ENCODE measurements at places on chromosomes 16 and 17. TPM values are rescaled to one million over a fixed set of nuclear protein-coding genes. Genes with fewer than 3 reads are reported as not detected.

The CACNG5 gene
- not detected for total RNA-seq

The CCNF gene
- 64.7 TPM for total RNA-seq

The PDXDC1 gene
- total RNA-seq = 32.4 TPM

The IL17C gene
- total RNA-seq = not detected

The NOB1 gene
- total RNA-seq = 42.5 TPM

The LRRC75A gene
- total RNA-seq = not detected

DNA sequence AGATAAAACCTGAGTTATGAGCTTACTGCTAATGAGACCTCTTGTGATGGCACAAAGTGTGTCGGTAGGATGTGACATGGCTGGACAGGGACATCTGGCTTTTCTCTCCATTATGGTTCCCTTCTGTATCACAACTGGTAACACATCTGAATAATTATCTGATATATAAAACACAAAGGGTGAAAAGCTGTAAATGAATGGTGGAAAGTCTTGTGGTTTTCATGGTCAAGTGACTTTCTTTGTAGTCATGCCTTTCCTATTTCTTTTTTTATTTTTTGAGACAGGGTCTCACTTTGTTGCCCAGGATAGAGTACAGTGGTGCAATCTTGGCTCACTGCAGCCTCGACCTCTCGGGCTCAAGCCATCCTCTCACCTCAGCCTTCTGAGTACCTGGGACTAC, 35.3 kb upstream of the ZFHX3 start:
- peak; percentile 36 for DNase-seq

GRCh38 chr16:23258919-23259237, 43.2 kb upstream of the SCNN1B start:
- DNase-seq = no peak

- no peak for DNase-seq
Measured at GRCh38 chr17:74618451-74618850, 5.1 kb downstream of the CD300E start.

DNA sequence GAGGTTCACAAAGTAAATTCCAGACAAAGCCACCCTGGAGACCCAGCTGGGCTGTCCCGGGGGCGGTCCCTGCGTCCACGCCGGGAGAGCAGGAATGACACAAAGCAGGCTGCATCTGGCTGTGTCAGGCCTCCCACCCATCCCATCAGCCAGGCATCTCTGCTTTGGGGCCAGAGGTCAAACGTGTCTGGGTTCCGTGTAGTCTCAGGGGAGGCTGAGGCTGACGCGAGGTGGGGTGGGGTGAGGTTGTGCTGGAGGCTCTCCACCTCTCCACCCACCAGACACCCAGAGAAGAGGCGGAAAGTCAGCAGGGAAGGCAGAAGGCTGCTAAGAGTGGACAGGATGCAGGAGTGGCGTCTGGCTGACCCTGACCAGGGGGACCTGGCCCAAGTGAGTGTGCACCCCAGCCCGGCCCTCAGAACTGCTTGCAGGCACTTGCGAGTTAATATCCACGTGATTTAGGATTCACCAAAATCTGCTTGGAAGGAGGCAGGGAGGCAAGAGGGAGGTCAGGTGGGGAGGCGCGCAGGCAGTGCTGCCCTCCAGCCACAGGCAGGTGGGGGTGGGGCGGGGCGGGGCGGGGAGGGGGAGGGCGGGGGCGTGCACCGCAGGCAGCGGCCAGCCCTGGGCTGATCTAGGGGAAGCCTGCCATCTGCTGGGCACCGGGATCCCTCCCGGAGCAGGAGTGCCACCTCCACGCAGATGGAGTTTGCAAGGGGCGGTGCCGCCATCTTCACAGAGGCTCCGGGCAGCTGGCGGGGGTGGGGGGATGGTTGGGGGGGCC, 44.3 kb downstream of the TBC1D16 start:
- peak; percentile 47 for DNase-seq

- no peak for DNase-seq
Measured at GRCh38 chr16:16780588-16780987, 401.6 kb downstream of the NPIPA7 start.

- DNase-seq = peak; percentile 78
Measured at GRCh38 chr16:21184834-21185233, 26.4 kb downstream of the LDAF1 start.

GRCh38 chr17:55416000-55416399, 5.6 kb downstream of the MMD start:
- DNase-seq = no peak

DNA sequence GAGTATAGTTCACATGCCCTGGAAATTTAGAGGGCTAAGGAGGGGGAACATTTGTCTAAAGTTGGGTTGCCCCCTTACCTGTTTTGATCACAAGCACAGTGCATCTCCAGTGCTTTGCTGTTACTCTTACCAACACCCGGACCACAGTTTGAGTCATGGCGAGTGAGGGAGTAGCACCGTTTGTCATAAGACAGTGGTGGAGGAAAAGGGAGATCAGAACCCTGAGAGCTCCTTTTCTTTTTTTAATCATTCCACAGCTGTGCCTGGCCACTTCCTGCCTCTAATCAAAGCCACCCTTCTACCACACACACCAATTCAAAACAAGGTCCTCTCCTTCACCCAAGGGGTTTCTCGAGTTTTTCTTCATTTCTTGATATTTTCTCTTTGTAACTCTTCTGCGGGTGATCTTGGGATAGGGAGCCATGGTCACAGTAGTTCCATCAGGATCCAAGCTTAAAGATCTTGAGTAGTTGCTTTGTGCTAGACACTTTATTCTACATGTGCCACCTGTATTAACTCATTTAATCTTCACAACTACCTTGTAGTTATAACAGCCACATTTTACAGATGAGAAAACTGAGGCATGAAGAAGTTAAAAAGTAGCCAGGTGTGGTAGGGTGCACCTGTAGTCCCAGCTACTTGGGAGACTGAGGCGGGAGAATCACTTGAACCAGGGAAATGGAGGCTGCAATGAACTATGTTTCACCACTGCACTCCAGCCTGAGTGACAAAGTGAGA, 5.0 kb upstream of the MYL4 start:
- peak; percentile 81 for DNase-seq

DNA sequence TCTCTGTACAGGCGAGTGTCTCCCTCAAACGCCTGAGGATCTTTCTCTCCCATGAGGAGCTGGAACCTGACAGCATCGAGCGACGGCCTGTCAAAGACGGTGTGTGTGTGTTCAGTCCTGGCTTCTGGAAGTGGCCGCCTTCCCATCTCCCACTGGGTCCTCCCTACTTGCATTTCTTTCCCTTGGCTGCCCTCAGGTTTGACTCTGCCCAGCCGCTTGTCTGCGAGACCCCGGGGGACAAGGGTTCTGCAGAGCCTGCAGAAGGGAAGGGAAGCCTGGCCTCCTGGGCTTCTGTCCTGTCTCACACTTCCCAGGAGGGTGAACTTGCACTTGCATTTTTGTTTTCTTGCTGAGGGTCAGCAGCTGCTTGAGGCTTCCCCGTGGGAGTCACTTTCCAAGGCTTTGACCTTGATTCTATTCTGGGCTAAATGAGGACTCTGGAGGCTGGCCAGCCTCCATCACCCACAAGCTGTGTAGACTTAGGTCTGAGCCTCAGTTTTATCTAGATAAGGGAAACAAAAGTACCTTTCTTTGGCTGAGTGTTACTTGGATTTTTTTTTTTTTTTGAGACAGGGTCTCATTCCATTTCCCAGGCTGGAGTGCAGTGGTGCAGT, 122.3 kb downstream of the ABCC1 start:
- DNase-seq = no peak

DNA sequence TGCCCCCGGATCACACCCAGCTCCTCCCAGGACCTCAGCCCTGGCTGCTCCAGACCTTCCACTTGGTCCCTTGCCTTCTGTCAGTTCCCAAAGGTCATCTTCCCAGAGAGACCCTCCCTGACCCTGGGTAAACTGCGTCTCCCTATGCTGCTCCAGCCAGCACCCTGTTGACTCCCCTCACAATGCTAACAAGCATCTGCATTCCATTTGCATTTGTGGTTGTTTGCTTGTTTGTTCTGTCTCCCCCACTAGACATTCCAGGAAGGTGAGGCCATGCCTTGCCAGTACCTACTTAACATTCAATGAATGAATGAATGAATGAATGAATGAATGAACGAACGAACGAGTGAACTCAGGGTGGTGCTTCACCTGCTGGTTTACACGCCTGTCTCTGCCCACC, 171.2 kb downstream of the WSCD1 start:
- no peak for DNase-seq

DNA sequence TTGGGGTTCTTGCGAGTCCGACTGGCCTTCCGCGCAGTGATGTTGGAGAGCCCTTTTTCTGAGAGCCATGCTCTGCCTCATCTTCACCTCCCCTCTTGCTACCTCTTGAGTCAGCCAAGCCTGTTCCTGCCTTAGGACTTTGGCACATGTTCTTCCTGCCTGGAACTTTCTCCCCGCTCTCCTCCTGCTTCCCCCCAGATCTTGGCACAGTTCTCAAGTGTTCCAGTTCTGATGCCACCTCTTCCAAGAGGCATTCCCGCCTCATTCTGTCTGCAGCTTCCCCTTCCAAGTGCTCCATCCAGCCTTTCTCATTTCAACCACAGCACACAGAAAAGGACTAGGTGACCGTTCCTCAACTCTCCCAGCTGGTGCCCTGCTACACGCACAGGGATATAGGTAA, 7.7 kb downstream of the AKAP1 start:
- no peak for DNase-seq

DNA sequence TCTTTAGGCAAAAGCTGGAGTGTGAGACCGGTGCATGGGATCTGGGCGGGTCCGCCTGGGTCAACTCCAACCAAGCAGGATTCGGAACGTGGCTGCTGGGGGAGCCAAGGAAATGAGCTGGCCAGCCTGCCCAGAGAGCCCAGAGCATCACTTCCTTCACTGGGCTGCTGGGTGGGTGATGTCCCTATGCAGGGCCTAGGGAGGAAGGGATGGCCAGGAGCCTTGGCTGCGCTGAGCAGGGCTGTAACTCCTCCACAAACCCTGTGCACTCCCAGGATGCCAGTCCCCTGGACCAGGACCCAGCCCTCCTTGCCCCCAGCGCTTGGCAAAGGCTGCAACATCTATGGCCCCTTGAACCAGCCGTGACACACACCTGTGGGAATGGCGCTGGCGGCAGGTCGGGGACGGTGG, 138.4 kb downstream of the RAB11FIP4 start:
- no peak for DNase-seq

- no peak for DNase-seq
Measured at GRCh38 chr17:21242780-21243515, 10.3 kb downstream of the NATD1 start.

- no peak for DNase-seq
Measured at GRCh38 chr16:23509441-23509754, 896 bp downstream of the GGA2 start.

DNA sequence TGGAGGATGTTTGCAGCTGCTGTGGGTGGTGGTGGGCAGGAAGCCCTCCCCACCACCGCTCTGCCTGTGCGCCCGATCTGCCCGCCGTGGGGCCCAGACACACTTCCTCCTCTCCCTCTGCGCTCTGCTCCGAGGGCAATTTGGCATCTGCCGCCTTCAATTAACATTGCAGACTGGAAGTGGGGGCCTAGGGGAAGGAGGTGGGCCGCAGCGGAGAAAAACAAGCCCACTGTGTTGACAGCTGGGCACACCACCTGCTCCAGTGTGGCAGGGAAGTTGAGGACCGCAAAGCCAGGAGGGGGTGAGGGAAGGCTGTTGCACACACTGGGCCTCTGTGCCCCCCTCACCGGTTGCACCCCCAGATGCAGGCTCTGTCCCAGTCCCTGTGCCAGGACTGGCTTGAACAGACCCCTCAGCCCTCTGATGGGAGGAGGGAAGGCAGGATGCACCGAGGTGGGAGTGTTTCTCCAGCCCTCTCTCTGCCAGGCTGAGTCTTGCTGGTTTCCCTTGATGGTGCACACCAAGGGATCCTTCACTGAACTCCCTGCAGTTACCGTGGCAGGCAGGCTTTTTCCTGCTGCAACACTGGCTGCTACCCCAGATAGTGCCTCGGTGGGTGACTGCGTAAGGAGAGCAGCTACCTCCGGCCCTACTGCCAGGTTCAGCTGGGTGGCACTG, 72.8 kb upstream of the MED9 start:
- no peak for DNase-seq

DNA sequence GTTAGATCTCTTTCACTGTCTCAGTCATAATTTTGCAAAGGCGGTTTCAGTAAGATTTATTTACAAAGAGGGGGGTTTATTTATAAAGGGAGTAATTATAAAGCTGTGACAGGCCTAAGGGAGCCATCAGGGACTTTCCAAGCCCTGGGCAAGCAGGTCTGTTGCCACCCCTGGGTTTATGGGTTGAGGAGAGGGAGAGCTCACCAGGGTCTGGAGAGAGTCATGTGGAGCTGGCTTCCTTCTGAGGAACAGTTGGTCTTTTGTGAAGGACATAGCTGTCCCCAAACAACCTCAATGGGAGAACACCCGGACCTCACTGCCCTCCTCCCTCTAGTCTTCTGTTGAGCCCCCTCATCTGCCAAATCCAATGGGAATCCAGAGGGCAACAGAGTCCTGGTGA, 9.8 kb downstream of the ITGAM start:
- DNase-seq = no peak

DNA sequence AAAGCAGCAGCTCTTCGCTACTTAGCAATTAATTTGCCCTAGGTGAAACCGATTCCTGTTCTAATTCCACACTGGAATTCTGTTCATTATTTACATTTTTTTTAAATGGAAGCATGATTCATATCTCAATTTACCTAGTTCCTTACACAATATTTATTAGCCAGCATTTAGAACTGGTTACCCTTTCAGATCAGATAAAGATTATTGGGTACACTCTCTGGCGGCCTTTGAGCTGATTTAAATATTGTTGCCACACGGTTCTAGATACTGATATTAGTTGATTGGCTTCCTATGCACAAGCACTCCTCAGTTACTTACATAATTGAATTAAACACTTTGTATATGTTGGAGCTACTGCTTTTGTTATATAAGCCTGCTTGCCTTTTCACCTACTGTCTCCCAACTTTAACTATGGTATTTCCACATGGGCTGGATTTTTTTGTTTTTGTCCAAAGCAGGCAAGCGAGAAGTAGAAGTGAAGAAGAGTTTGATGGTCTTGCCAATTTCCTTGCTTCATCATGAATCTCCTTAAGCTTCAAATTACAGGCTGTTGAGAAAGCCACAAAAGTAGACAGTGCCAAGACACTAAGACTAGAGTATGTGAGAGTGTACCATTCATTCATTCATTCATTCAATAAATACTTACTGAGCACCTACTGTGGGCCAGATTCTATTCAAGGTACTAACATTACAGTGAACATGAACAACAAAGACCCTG, 3.9 kb upstream of the ALDH3A2 start:
- DNase-seq = no peak

DNA sequence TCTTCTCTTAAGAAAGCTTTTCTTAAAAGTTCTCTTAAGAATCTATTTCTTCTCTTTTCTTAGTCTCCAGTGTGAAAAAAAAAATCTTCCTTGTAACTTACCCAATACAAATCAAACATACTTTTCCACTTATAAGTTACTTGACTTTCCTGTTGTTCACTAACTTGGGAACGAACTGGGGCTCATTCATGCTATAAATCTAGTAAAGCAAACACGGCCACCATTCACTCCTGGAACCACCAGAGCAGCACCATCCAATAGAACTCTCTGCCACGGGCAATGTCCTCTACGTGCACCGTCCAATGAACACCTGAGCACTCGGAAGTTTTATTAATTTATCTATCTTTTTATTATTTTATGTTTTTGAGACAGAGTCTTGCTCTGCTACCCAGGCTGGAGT, 20.8 kb downstream of the SRP68 start:
- no peak for DNase-seq

GRCh38 chr17:9976283-9977179, 71.5 kb upstream of the RCVRN start:
- no peak for DNase-seq

GRCh38 chr16:77890075-77890474, 101.7 kb downstream of the VAT1L start:
- DNase-seq = no peak

All from HT1080 (cell line).